ENCODE measurements at places on chromosomes 4 and X.
A peak's percentile ranks its signal among the peaks of the same experiment; 100 is the strongest.

DNA sequence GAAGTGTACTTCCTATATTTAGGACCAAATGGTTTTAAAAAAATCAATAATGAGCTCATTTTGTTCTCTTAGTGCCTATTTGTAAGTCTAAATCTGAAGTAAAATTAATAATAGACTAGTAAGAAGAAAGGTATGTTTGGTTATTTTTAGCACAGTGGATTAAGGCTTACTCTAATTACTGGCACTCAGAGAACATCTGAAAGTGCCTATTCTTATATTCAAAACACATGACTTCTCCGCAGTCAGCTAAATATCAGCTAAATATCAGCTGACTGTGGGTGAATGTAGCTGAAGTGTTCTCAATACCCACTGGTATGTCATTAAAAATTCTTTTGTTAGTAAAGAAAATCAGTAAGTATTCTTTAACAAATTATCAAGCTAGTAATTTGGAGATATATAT, 6.0 kb downstream of the AP1S2 start:
- DNase-seq, result no peak

DNA sequence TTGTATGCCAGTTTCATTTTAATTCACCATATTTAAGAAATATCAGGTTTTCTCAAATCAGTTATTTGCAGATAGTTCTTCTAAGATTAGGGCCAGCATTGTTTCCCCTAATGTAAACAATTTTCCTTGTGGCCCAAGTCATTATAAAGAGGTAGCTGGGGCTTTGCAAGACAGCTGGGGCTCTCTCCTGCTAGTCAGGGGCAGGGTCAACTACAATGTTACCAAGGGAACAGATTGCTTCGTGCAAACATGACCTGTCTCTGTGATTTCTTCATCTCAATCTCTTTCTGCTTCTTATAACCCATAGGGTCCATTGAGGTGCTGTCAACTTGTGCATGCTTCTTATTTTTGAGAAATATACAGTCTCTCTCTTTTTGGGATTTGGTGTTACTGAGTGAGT, 12.1 kb downstream of the ARMCX6 start:
- DNase-seq, result no peak

DNA sequence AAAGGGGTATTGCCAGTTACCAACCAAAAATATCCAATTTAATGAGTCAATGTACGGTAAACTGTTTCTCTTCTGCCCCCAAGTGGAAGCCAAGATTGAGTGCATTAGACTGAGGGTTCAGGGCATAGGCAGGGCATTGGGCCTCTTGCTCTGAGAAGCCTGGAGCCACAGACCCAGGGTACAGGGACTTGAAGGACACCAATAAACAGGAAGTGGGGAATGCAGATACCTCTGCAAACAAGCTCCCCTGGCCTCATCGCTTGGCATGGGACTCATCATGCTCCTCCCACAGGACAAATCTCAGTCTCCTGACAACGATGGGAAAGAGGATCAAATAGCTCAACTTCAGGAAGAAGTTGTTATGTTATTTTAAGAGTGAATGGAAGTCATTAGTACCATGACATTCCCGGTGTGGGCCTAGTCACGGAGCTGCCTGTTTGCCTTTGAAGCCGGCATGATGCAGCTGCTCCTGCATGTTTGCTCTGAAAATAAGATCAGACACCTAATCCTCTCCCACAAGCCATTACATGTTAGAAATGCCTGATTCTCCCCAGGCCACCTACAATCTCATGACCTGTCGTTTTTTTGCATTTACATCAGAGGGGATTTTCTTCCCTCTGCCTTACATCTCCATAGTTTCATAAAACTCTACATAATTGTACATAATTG, 224.2 kb downstream of the RCHY1 start:
- DNase-seq, result no peak

- no peak for DNase-seq
Observed at GRCh38 chr4:165204462-165204830, 2.9 kb upstream of the KLHL2 start.

DNA sequence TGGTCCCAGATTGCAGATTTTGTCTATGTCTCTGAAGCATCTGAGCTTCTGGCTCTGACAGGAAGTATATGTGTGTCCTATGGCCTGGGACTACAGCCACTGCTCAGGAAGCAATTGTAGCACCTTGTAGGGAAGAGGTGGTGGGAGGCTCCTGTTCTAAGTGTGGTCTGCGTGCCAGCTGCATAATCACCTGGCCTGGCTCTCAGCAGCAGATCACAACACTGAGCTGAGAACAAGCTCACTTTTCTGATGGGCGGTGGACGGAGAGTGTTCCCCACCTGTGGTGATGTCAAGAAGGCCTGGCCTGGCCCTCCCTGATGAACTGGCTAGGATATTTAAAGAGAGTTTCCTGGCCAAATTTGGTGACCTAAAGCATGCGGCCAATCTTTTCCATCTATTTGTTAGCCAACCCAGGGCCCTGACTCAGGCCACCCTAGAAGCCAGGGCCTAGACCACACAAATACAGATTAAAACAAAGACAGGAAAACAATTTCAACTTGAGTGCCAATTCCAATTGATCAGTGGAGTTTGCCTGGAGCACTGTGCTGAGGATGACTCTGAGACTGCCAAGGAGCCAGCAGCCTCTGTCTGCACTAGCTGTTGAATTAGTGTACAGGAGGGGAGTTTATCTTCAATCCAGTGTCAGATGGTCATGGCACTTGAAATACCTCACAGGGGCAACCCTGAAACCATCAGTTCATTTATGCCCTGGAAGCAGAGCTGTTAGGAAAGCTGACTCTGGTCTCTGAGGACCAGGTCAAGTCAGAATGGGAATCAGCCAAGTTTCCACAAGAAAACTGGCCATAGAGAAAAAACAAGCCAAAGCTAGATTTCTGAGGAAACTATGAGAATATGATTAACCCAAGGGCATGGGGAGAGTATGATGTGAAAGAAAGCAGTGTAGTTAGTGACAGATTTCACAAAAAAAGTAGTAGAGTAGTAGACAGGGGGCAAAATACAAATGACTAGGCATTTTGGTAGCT, 47.4 kb downstream of the PRDM5 start:
- no peak for DNase-seq

- DNase-seq, result peak; percentile 10
Observed at GRCh38 chrX:26871967-26872366, 591.2 kb downstream of the PPP4R3C start.

DNA sequence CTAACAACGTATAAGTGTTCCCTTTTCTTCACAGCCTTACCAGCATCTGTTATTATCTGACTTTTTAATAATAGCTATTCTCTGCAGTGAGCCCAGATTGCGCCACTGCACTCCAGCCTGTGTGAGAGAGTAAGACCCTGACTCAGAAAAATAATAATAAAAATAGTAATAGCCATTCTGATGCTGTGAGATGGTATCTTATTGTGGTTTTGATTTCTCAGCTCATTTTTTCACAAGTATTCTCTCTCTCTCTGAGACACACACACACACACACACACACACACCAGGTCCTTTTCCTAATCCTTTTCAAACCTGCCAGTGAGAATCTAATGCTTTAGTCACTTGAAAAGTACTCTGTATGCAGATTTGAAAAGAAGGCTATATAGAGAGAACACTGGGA, 89.8 kb downstream of the CHIC2 start:
- DNase-seq, result no peak

GRCh38 chr4:140702096-140702757, 54.0 kb downstream of the TBC1D9 start:
- no peak for DNase-seq

DNA sequence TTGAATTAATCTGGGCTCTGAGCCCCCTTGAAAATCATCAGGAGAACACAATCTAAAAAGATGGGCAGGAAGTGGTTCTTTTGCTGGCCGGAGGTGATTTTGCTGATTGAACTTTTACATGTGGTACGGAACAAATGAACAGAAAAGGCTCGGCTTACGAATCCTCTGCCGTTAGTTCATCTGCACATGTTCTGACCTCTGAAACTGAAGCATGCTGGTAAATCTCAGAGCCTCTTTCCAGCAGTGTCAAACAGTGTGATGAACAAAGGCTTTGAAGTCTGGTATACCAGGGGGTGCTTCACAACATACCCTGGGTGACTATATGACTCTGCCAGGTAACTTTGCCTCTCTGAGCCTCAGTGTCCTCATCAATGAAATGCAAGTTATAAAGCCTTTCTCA, 194.2 kb upstream of the C1QTNF7 start:
- DNase-seq, result no peak

- DNase-seq, result no peak
Observed at GRCh38 chr4:71304289-71304850, 34.5 kb upstream of the SLC4A4 start.

DNA sequence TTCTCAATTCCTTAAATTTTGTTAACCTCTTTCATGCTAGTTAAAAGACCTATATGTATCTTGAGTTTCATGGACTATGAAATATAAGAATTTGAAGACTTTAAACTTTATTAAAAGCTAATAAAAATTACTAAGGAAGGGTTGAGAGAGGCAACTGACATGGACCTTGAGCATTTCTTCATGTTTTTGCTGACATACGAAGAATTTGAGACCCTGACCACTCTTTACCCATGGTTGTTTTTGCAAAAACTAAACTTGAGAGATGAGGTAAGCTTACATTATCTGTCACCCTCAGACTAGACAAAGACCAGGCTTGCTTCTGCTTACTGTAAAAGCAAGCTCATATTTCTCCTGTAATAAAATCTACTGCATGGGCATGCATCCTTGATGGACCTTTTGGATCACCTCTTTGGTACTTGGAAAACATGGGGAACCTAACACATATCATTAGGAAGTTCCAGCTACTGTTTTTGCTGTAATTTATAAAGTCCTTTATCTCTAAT, 338.2 kb upstream of the PABPC4L start:
- DNase-seq, result no peak

DNA sequence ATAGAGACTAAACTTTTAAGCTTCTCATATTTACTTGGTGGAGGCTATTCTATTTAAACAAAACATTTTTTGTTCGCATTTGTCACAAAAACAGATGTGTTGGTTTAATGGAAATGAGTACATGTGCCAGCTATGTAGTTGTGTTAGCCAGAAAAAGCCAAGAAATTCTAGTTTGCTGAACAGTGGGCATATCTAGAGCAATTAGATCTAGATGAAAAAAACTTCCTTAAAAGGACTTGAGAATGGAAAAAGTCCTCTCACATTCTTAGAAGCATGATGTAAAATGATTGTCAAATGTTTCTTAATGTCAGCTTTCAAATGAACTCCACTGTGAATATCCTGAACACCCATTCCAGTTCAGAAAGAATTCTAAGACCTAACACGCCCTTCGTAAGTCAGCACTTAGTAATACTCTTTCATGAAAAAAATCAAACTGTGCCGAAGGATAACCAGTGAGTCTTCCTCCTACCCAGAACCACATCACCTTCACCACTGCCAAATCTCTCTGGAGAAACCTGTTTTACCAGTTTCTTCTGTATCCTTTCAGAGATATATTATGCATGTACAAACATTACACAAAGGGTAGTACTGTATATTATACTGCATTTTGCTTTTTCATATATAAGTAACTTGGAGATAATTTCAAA, 28.2 kb downstream of the PHKA1 start:
- no peak for DNase-seq

DNA sequence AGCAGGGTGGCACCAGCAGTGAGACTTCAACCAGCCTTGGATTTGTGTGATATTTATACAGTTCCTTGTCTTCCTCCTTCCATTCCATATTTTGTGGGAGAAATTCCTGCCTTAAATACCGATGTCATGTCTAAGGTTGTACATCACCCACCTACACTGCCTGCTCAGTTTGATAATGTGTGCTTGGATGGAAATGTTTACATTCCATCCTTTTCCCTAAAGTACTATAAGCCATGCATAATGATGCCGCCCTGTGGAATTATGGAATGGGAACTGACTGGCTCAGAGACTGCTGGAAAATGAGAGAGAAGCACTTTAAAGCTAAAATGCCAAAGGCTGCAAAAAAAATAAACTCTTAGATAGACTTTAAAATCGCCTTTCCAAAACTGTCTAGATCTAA, 11.3 kb upstream of the GLUD2 start:
- no peak for DNase-seq

DNA sequence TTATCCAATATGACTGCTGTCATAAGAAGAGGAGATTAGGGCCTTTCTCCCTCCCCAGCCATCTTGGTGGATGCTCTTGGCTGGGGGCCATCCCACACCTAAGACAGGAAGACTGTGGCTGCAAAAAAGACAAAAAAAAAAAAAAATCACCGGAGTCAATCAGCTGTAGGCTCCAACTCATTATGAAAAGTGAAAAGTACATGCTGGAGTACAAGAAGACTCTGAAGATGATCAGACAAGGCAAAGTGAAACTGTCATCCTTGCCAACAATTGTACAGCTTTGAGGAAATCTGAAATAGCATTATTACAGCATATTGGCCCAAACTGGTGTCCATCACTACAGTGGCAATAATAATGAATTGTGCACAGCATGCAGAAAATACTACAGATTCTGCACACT, 5.2 kb downstream of the EGFL6 start:
- no peak for DNase-seq

GRCh38 chr4:8422327-8422726, 18.2 kb downstream of the ACOX3 start:
- DNase-seq, result no peak

GRCh38 chr4:67934628-67935027, 28.7 kb downstream of the TMPRSS11A start:
- no peak for DNase-seq

GRCh38 chr4:110064295-110064694, 134.1 kb downstream of the ELOVL6 start:
- DNase-seq, result no peak

- no peak for DNase-seq
Observed at GRCh38 chr4:138204507-138204906, 37.6 kb downstream of the SLC7A11 start.

- DNase-seq, result no peak
Observed at GRCh38 chrX:85561231-85561630, 181.8 kb upstream of the POF1B start.

DNA sequence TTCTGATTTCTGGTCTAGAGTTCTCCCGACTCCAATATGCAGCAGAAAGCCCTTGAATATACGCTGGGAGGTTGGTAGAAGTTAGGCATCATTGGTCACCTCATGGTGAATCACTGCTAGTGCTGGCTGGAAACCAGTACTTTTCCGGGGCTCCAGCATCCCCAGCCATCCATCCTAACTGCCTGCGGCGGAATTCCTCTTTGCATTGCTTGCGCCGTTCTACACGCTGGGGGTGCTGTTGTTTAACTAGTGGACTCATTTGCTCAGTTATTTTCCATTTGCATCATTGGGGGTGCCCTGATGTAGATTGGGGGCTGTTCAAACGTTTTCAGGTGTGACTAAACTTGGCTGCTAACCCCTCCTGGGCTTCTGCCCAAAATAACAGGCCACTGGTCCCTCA, 23.3 kb upstream of the GPR50 start:
- DNase-seq, result peak; percentile 0

GRCh38 chrX:100750883-100751282, 19.0 kb upstream of the SYTL4 start:
- DNase-seq, result no peak

DNA sequence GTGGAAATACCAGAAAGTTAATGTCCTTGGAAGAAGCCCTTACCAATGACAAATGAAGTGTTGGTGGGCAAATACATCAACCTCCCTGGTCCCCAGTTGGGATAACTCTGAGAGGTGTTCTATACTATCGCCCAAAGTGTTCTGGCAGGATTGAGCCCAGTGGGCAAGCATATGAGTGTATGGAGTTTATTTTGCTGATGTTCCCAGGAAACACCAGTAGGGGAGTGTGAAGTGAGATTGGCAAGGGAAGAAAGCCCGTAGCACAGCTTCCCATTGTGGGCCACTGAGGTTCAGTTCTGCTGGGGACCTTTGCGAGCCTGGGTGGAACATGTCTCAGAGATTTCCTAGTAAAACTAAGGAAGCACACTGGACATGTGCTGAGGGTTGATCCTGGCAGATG, 65.1 kb downstream of the ARHGAP6 start:
- DNase-seq, result no peak

GRCh38 chrX:19174401-19175025, 52.2 kb upstream of the ADGRG2 start:
- DNase-seq, result no peak

- DNase-seq, result no peak
Observed at GRCh38 chrX:111010111-111010510, 85.9 kb upstream of the PAK3 start.
